ENCODE measurements at places on chromosomes 12 and 14.

- DNase-seq = no peak
Measured at GRCh38 chr14:77612011-77612620, 4.3 kb downstream of the SPTLC2 start.

GRCh38 chr12:132847363-132848356 is 19.0 kb upstream of the GOLGA3 start:
- DNase-seq = no peak

DNA sequence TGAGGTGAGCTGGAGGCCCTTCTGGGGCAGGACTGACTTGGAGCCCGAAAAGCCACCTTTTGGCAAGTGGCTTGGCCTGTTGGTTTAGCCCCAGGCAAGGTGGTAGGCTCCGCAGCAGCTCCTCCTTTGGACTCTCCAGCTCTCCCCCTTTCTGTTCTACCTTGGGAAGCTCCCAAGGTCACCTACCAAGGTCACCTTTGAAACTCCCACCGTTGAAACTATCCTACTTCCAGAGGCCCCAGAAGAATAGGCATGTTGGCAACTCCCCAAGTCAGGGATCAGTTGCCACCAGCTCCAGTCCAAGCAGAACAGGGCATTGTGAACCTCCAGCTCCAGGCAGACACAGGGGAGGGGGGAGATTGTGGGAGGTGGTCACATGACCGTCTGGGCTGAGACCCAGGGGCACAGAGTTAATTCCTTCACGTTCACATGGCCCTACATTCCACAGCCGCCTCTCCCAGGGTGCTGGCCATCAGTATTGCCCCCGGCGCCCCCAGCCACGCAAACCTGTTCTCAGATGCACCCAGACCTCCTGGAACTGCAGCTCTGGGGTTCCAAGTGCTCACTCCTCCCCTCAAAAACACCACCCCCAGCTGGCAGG is 14.4 kb downstream of the IRF2BPL start:
- DNase-seq = no peak

GRCh38 chr12:57124261-57124877 is 3.9 kb upstream of the LRP1 start:
- peak; percentile 75 for DNase-seq

DNA sequence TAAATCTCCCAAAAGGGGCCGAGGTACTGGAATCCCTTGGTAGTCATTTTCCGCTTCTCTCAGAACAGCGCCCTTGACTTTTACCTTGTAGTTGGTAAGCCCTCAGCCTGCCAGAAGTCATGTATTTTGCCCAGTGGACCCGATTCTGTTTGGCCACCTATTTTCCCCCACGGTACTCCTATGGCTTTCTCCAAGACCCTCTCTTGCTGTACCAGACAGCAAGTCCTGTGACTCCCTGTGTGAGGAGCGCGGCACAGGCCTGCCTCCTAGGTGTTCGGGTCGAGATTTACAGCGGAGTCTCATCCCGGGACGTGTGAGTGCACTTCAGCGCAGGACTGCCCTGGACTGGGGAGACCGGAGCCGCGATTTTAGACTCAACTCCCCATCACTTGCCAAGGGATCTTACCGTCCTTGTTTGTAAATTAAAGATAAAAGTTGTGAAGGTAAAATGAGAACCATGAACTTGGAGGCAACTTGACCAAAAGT is 1.1 kb upstream of the MBD6 start:
- no peak for DNase-seq

GRCh38 chr12:24839268-24839791 is 109.6 kb downstream of the BCAT1 start:
- peak; percentile 87 for DNase-seq

DNA sequence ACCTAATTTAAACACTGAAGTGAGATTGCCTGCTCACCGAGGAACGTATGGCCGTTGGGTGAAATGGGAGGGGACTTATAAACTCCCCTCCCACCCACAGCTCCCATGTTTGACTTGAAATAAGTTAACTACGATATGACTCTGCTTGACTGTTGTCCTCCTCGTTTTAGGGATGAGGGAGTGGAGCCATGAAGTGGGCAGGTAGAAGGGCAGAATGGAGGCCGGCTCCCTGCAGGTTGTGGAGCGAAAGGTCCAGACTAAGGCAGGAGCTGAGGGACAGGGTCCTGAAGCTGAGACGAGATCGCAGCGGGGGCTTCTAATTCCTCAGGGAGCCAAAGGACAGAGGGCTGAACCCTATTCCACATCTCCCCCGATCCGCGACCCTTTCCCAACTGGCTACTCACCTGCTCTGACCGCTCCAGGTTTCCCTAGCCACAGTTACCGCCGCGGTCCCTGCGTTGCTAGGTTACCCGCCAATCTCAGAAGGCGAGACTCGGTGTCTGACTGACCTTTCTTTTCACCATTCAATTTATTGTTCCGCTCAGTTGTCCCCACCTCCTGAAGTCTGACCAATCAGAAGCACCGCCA is 577 bp upstream of the TPCN1 start:
- DNase-seq = no peak

DNA sequence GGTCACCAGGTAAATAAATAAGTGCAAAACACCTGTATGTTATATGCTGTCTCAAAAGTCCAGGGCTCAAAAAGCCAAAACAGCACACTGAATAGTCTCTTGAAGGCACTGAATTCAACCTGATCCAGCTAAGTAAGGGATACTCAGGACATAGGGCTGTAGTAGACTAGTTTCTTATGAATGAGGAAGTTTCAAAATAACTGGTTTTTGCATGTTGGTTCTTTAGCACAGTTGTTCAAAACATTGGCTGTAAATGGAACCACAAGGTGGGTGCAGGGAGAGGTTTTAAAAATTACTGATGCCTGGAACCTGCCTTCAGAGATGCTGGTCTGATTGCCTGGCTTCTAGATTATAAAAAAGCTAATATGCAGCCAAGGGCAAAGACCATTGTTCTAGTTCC is 34.1 kb downstream of the NDUFA12 start:
- DNase-seq = no peak

GRCh38 chr14:65331652-65332051 is 80.9 kb upstream of the FUT8 start:
- no peak for DNase-seq

GRCh38 chr14:64515053-64515452 is 10.5 kb downstream of the ZBTB1 start:
- DNase-seq = no peak

- DNase-seq = no peak
Measured at GRCh38 chr12:132284827-132285741, 44.3 kb downstream of the GALNT9 start.

GRCh38 chr14:83196236-83196635 is 1662.6 kb upstream of the SEL1L start:
- no peak for DNase-seq

DNA sequence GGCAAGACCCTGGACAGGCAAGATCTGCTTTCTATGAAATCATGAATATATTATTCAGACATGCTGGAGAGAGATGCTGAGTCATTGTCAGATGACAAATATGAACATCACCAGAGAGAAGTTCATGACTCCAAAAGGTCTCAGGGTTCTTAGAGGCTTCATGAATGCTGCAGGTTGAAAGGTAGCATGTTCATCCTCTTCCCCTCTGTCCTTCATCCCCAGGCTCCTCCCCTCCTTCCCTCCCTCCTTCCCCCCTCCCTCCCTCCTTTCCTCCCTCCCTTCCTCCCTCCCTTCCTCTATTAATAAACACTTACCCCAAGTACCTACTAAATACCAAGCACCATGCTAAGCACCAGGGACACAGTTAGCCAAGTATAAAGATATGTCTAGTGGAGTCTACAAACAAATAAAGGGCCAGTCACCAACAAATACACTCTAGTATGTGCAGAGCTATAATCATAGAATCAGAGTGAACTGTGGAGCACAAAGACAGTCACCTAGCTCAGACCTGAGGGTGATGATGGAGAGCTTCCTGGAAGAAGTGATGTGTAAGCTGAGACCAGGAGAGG is 46.2 kb downstream of the RPH3A start:
- no peak for DNase-seq

DNA sequence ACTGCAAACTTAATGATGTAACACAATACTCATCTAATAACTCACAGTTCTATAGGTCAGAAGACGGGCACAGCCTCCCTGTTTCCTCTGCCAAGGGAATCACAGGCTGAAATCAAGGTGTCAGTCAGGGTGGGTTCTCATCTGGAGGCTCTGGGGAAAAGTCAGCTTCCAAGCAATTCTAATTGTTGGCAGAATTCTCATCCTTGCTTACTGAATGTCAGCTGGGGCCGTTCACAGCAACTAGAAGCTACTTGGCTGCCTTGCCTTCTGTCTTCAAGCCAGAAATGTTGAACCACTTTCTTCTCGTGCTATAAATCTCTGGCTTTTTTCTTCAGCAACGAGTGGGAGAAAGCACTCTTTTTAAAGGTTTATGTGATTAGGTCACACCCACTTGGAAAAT is 80.1 kb upstream of the PDZRN4 start:
- no peak for DNase-seq

DNA sequence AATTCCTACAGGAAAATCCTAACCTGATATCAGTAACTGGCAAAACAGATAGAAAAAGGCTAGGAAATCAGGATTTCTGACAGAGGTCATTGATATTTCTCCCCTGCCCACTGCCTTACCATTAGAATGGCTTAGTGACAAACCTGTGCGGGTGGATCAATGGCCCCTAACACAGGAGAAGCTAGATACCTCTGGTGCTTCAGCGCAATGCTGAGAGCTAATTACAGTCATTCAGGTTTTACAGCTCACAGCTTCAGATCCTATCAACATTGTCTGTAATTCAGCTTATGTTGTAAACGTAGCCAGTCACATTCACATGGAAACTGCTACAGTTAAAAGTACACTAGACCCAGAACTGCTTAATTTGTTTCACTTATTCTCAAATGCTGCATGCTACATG is 17.4 kb upstream of the SLC10A1 start:
- DNase-seq = no peak

- no peak for DNase-seq
Measured at GRCh38 chr14:56235388-56235787, 117.2 kb downstream of the PELI2 start.

DNA sequence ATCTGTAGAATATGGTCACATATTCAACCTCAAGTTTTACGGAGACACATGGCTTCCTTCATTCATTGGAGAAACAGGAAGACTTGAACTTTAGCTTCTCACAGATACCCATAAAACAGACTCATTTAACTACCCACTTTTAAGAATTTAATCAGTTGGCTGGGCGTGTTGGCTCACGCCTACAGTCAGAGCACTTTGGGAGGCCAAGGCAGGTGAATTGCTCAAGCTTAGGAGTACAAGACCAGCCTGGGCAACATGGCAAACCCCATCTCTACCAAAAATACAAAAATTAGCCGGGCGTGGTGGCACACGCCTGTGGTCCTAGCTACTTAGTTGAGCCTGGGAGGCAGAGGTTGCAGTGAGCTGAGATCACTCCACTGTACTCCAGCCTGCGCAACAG is 64.7 kb upstream of the STAC3 start:
- DNase-seq = no peak

GRCh38 chr12:92504594-92504981 is 198.2 kb upstream of the PLEKHG7 start:
- no peak for DNase-seq

- no peak for DNase-seq
Measured at GRCh38 chr12:128928361-128928760, 75.1 kb downstream of the GLT1D1 start.

DNA sequence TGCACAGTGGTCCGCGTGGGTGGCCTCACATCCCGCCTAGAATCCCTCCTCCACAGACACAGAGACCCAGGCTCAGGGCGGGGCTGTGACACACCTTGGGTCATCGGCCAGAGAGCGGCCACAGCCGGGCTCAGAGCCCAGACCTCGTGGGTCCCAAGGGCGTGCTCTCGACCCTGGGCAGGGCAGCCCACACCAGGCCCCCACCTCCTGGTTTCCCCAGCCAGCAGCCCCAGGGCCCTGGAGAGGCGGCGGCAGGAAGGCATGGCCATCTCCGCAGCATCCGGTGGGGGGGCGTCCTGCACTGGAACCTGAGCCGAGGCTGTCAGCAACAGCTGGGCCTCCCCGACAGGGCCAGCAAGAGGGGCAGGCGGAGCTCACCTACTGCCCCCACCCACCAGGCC is 15.2 kb downstream of the JAG2 start:
- no peak for DNase-seq

DNA sequence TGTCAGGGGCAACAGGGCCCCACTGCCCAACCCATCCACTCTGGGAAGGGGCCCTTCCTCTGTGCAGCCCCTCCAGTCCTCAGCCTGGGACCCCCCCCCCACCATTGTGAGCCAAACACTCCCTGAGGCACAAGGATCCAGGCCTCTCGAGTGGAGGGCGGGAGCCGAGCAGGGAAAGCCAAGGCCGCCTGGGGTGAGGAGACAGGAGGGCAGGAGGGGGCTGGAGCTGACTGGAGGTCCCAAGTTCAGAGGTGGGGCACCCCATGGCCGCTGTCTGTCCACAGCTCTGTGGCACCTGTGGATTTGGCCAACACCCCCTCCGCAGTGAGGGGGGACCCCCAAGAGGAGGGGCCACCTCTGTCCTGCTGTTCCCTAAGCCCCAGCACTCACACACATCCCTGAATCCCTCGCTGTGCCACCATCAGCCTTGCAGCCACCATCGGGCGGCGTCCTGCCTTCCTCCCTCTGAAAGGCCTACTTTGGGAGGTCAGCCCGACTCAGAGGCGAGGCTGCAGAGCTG is 25.4 kb upstream of the C14orf180 start:
- DNase-seq = no peak

- no peak for DNase-seq
Measured at GRCh38 chr12:94553875-94554274, 94.2 kb upstream of the CEP83 start.

DNA sequence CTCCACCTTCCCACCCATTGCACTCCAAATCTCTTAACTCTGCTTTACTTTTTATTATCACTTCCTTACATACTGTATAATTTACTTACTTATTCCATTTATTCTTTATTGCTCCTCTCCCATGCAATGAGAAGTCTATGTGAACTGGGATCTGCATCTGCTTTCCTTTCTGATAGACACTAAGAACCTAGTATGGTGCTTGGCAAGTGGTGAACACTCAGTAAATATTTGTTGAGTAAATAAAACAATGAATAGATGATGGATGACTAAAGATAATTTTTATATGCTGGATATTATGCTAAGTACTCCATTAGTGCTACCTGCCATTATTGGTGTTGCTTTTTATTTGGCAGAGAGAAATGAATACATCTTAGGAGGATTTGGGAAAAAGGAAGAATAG is 151.0 kb downstream of the TPH2 start:
- DNase-seq = no peak

GRCh38 chr14:67618617-67619063 is 1.1 kb upstream of the ARG2 start:
- no peak for DNase-seq

DNA sequence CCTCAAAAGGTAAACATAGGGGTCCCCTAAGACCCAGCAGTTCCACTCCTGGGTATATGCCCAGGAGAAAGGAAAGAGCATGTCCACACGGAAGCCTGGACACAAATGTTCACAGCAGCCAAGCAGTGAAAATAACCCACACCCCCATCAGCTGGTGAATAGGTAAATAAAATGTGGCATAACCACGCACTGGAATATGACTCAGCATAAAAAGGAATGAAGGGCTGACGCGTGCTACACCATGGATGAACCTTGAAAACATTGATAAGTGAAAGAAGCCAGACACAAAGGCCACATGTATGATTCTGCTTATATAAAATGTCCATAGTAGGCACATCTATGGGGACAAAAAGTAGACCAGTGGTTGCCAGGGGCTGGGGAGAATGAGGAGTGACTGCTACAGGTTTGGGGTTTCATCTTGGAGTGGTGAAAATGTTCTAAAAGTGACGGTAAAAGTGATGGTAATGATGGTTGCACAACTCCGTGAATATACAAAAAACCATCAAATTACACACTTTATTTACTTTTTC is 3.8 kb upstream of the SCARB1 start:
- no peak for DNase-seq

- no peak for DNase-seq
Measured at GRCh38 chr14:69863083-69863482, 16.1 kb upstream of the SMOC1 start.

All from stimulated activated CD4-positive, alpha-beta T cell treated with anti-CD3 and anti-CD28 coated beads, Interleukin-1b, Interleukin-23, amount 100 ng/mL, for 48 hours (primary cell).